ENCODE measurements at places on chromosomes 5 and 9.

- DNase-seq: no peak
Measured at GRCh38 chr9:137696136-137696925, 77.5 kb downstream of the EHMT1 start.

- DNase-seq: no peak
Measured at GRCh38 chr9:83034587-83034986, 28.4 kb downstream of the RASEF start.

DNA sequence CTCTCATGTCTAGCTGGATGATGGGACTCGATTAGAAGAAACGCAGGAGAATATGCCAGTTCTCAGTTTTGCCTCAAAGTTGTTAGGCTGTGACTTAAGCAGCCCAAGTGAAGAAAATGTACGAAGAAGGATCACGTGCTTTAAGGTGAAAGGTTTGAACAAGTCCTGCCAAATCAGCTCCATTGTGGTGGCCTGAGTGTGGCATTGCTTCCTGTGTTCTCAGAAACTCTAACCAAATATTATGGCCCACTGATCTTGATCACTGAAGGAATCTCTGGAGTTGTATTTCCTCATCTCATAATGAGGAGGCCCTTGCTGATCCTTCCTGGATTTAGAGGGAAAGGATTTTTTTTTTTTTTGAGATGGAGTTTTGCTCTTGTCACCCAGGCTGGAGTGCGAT is 44.0 kb downstream of the OTULIN start:
- peak; percentile 26 for DNase-seq

GRCh38 chr9:80125731-80126264 is 554.0 kb downstream of the TLE4 start:
- DNase-seq: no peak

- no peak for DNase-seq
Measured at GRCh38 chr5:41410737-41411136, 99.7 kb downstream of the PLCXD3 start.

DNA sequence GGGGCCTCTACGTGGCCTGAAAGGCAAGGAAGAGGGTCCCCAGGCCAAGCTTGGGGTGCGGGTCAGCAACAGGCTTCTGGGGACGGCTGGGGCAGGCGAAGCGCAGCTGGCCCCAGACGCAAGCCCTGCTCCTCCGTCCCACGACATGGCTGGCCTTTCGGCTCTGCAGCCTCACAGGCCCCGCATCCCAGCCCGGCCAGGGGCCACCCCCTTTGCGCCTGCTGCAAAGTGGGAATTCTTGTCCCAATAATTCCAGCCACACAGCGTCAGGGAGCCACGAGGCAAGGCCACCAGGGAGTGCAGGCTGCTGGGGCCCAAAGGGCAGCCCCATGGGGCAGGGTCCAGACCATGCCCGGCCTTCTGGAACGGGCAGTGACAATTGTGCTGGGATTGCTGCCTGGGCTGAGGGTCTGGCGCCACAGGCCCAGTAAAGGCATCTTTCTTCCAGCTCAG is 1.1 kb upstream of the ENTPD2 start:
- DNase-seq: no peak

All from activated CD4-positive, alpha-beta T cell treated with anti-CD3 and anti-CD28 coated beads, Interleukin-2, Interleukin-6, amounts not matched to agents 100 ng/mL and 50 ng/mL, durations not matched to agents 16 hours and 8 hours (primary cell).